ENCODE measurements at places on chromosomes 16 and 17. TPM values are rescaled to one million over a fixed set of nuclear protein-coding genes. Genes with fewer than 3 reads are reported as not detected.

- DNase-seq = no peak
- H3K4me1 ChIP-seq = peaks cover 9% of the 10 kb centered on the region
- no peak overlapping the region for H3K27ac ChIP-seq
- no peaks in the 10 kb centered on the region for H3K36me3 ChIP-seq
- no peak overlapping the region for H3K4me3 ChIP-seq
These were observed 6.7 kb downstream of the TBC1D24 start for GRCh38 chr16:2481676-2482075.

- H3K4me1 ChIP-seq = peaks cover 13% of the 10 kb centered on the region
- peaks cover 2% of the 10 kb centered on the region for H3K36me3 ChIP-seq
- no peak overlapping the region for H3K4me3 ChIP-seq
- H3K27ac ChIP-seq = no peak overlapping the region
These were observed 5.2 kb upstream of the LIG3 start for GRCh38 chr17:34974794-34975785.

DNA sequence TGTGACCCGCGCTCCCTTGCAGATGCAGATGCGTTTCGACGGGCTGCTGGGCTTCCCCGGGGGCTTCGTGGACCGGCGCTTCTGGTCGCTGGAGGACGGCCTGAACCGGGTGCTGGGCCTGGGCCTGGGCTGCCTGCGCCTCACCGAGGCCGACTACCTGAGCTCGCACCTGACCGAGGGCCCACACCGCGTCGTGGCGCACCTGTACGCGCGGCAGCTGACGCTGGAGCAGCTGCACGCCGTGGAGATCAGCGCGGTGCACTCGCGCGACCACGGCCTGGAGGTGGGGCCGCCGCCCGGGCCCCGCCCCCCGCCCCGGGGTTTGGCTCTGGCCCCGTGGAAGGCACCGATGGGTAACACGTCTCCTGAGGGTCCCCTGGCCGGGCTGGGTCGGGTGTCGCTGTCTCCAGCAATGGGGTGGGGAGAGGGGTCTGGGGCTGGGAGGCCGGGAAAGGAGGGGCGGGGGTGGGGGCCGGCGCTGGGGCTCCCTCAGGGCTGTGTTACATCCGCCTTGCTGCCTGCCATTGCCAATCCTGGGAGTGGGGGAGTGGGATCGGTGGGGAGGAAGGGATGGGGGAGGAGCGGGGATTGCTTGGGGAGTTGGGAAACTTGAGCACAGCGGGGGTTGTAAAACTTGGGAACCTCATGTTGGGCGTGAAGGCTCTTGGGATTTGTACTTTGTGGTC lies 737 bp downstream of the NUDT16L1 start:
- H3K36me3 ChIP-seq = peaks cover 2% of the 10 kb centered on the region
- H3K4me3 ChIP-seq = peak overlapping the region; percentile 82
- DNase-seq = peak; percentile 61
- H3K27me3 ChIP-seq = no peaks in the 10 kb centered on the region
- H3K27ac ChIP-seq = peak overlapping the region; percentile 64

The KRTAP4-1 gene
- not detected for total RNA-seq

The SPATA20 gene
- total RNA-seq = 33.1 TPM

All from activated naive CD8-positive, alpha-beta T cell treated with anti-CD3 and anti-CD28 coated beads, Interleukin-2, amount 10 ng/mL, durations not matched to agents 7 days and 5 days (primary cell).